CD4-positive, alpha-beta T cell (primary cell): ENCODE measurements at places on chromosomes 6 and 20.
A peak's percentile ranks its signal among the peaks of the same experiment; 100 is the strongest.

DNA sequence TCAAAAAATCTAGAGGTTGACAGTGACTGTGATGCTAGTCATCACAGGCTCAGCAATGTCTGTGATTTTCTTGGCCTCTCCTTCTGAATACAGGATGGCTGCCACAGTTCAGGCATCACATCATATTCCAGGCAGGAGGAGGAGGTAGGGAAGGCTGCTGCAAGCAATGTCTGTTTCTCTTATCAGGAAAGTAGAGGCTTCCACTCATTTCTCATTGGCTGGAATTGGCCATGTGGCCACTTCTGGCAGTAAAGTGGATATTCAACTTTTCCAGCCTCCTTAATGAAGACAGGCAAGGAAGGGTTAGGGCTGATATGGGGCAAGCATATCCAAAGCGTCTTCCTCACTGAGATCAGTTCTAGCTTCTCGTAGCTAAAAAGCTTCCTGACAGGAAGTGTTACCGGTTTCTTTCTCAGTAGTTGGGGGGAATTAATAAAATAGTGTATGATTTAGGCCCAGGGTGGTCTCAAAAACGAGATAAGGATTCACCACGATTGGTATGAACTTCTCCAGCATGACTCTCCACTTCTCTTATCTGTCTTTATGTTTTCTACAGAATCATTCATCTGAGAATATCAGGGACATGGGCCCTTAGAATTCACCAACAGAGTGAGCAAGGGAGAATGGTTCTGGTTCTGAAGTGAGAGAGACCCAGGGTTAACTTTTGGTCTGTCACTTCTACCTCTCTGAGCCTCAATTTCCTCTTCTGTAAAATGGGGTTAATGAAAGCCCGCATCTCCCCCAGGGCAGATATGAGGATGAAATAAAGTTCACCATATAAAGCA, 32.7 kb upstream of the PSMF1 start:
- no peak overlapping the region for H3K4me3 ChIP-seq
- no peaks in the 10 kb centered on the region for H3K36me3 ChIP-seq
- no peak for DNase-seq
- H3K4me1 ChIP-seq: no peaks in the 10 kb centered on the region
- no peak overlapping the region for H3K27ac ChIP-seq
- no peaks in the 10 kb centered on the region for H3K27me3 ChIP-seq

- no peak overlapping the region for H3K27ac ChIP-seq
- H3K36me3 ChIP-seq: peaks cover 19% of the 10 kb centered on the region
- H3K4me1 ChIP-seq: peaks cover 57% of the 10 kb centered on the region
- H3K4me3 ChIP-seq: no peak overlapping the region
- DNase-seq: no peak
Measured at GRCh38 chr6:53287336-53288225, 61.2 kb downstream of the ELOVL5 start.

DNA sequence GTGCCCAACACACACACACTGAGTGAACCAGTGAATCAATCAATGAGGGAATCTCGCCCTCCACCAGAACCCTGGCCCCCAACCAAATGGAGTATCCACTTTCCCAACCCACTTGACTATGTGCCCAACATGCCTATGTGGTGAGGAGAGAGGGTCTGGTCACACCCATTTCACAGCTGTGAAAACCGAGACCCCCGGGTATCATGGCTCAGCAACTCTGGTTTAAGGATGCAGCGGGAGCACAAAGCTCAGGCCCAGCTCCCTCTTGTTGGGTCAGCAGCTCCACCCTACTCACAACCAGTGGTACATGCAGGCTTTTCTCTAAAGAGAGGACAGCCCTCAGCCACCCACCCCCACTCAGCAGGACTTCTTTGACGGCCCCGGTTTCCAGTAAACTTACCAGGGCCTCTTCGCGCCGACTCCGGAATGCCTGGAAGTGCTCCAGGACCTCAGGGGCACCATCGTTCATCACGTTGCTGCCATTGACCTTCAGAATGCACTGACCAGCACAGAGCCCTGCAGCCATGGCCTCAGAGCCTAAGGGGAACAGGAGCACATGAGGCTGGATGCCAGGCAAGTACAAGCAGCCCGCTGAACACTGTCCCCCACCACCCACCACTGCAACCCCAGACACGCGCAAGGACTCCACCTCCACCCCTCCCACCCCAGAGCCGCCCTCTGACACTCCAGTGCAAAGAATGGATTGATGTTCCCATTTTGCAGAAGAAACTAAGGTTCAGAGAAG, 174.7 kb downstream of the PREX1 start:
- no peak overlapping the region for H3K27ac ChIP-seq
- H3K4me3 ChIP-seq: no peak overlapping the region
- no peaks in the 10 kb centered on the region for H3K27me3 ChIP-seq
- peaks cover 4% of the 10 kb centered on the region for H3K4me1 ChIP-seq
- DNase-seq: no peak

- no peaks in the 10 kb centered on the region for H3K36me3 ChIP-seq
- no peak overlapping the region for H3K4me3 ChIP-seq
- no peaks in the 10 kb centered on the region for H3K27me3 ChIP-seq
- no peak for DNase-seq
- H3K27ac ChIP-seq: no peak overlapping the region
Measured at GRCh38 chr6:126066053-126067048, 80.0 kb downstream of the TRMT11 start.

- no peak overlapping the region for H3K4me3 ChIP-seq
- H3K36me3 ChIP-seq: no peaks in the 10 kb centered on the region
- H3K27ac ChIP-seq: no peak overlapping the region
- DNase-seq: no peak
Measured at GRCh38 chr20:21272279-21272678, 30.9 kb upstream of the XRN2 start.

GRCh38 chr6:134195164-134195906, 122.6 kb downstream of the SGK1 start:
- no peak overlapping the region for H3K27ac ChIP-seq
- no peak for DNase-seq
- peaks cover 8% of the 10 kb centered on the region for H3K4me1 ChIP-seq
- no peaks in the 10 kb centered on the region for H3K27me3 ChIP-seq

DNA sequence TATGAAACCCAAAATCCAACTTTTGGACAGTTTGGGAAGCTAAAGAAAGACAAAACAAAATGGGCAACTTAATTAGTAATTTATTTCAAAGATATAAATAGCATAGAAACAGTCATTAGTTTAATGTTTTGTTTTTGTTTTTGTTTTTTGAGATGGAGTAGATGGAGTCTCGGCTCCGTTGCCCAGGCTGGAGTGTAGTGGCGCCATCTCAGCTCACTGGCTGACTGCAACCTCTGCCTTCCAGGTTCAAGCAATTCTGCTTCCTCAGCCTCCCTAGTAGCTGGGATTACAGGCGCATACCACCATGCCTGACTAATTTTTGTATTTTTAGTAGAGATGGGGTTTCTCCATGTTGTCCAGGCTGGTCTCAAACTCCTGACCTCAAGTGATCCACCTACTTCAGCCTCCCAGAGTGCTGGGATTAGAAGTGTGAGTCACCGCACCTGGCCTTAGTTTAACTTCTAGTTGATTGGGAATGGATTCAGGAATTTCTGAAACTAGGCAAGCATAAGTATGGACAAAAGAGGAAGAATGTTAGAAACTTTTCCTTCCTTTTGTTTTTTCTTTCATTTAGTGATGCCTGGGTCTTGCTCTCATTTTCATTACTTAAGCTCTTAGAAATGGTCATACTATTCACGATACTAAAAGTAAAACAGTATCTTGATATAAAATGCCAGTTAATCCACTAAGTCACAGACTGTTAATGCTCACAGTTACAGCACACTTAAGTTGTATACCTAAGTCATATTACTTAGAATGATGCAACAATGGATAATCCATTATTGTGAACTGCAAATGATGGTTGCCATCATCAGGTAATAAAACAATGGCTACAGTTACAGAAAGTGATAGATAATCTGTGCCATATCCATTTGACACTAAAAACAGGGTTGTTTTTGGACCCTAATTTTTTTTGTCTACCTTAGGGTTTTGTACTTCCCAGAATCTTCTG, 8.2 kb downstream of the SENP6 start:
- H3K4me1 ChIP-seq: peaks cover 42% of the 10 kb centered on the region
- no peaks in the 10 kb centered on the region for H3K27me3 ChIP-seq
- H3K4me3 ChIP-seq: no peak overlapping the region
- H3K27ac ChIP-seq: no peak overlapping the region
- H3K36me3 ChIP-seq: peaks cover 4% of the 10 kb centered on the region
- no peak for DNase-seq

- H3K27ac ChIP-seq: no peak overlapping the region
- no peak overlapping the region for H3K4me3 ChIP-seq
- DNase-seq: no peak
- H3K27me3 ChIP-seq: no peaks in the 10 kb centered on the region
- H3K36me3 ChIP-seq: no peaks in the 10 kb centered on the region
- H3K4me1 ChIP-seq: no peaks in the 10 kb centered on the region
Measured at GRCh38 chr6:44663860-44664634, 276.5 kb downstream of the CDC5L start.

- no peak overlapping the region for H3K27ac ChIP-seq
- peaks cover 24% of the 10 kb centered on the region for H3K4me1 ChIP-seq
- H3K36me3 ChIP-seq: no peaks in the 10 kb centered on the region
- no peak overlapping the region for H3K4me3 ChIP-seq
Measured at GRCh38 chr20:3667434-3668037, 4.3 kb upstream of the GFRA4 start.

DNA sequence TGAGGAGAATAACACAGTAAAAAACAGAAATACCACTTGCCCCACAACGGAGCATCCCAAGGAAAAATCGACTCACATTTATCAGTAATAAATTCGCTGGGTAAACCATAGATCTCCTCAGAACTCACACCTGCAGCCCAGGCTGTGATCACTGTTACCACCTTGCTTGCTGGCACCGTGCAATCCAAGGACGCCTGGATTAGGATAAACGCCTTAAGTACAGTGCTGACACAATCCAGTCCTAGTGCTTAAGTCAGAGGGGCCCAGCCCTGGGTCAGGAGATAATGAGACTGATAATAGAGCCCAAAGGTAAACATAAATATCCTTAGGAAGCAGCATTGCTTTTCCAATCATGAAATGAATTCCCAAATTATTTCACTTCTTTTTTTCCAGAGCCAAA, 62.5 kb downstream of the EPB41L2 start:
- no peak overlapping the region for H3K27ac ChIP-seq
- no peak for DNase-seq
- H3K27me3 ChIP-seq: no peaks in the 10 kb centered on the region

- no peaks in the 10 kb centered on the region for H3K36me3 ChIP-seq
- no peak overlapping the region for H3K27ac ChIP-seq
- H3K4me1 ChIP-seq: peaks cover 20% of the 10 kb centered on the region
- no peak overlapping the region for H3K4me3 ChIP-seq
- no peaks in the 10 kb centered on the region for H3K27me3 ChIP-seq
Measured at GRCh38 chr6:14655201-14656061, 537.9 kb downstream of the CD83 start.

- H3K4me1 ChIP-seq: no peaks in the 10 kb centered on the region
- H3K27ac ChIP-seq: no peak overlapping the region
- no peak for DNase-seq
- H3K27me3 ChIP-seq: no peaks in the 10 kb centered on the region
Measured at GRCh38 chr6:1136827-1137226, 175.1 kb upstream of the FOXQ1 start.

DNA sequence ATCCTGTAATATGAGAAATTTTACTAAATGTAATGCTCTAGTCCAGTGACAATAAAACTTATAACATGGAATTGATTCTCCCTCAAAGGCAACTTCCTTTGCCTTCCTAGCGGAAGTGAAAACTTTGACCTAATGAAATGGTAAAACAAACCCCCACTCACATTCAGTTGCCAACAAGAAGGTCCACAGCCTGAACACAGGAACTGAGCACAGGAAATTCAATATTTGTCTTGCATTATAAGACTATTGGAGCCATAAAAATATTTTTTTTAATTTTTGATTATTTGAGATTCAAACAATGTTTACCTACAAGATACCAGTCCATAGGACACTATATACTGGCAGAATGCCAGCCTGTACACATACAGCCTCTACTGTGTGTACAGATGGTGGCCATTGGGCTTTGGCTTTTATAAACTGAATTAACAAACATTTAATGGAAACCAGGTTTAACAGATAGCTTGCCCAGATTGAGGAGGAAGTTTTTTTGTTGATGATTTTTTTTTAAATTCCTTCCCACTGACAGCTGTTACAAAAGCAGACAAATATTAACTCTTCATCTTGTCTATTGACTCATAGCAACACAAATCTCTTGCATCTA, 481.5 kb upstream of the JAG1 start:
- no peak overlapping the region for H3K27ac ChIP-seq
- H3K27me3 ChIP-seq: no peaks in the 10 kb centered on the region
- no peaks in the 10 kb centered on the region for H3K36me3 ChIP-seq
- no peak for DNase-seq
- H3K4me1 ChIP-seq: no peaks in the 10 kb centered on the region

DNA sequence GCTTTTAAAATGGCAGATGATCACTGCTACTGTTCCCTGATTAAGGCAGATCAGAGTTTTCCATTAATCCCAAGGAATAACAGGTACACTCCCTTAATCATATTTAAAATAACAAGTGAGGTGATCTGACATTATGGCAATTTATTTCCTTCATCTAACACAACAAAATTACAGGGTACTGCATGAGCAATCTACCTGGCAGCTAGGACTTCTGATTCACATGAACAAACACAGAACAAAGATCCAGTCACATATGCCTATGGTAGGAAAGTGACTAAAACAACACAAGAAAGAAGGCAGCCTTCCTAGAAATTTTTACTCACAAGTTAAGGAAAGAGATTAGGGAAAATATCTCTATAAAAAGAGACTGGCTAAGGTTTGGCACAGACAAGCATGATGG, 33.2 kb downstream of the MAP7 start:
- no peak overlapping the region for H3K27ac ChIP-seq
- no peak for DNase-seq
- no peaks in the 10 kb centered on the region for H3K4me1 ChIP-seq
- H3K27me3 ChIP-seq: no peaks in the 10 kb centered on the region

DNA sequence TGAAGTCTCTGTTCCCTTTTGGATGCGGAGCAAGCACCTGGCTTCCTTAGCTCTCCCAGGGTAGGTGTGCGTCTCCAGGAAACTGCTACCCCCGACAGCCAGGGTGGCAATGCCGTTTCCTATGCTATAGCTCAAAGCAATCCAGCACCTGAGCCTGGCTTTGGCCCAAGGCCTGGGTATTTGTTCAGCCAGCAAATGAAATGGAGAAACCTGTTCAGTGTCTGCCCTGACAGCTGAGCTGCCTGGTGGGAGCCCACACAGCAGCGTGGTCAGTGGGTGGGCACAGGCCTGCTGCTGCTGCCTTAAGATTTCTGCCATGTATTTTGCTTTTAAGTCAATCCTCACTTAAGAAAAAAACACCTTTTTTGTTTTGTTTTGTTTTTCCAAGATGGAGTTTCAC, 13.7 kb downstream of the SPATA2 start:
- peaks cover 31% of the 10 kb centered on the region for H3K36me3 ChIP-seq
- H3K27ac ChIP-seq: no peak overlapping the region
- H3K4me3 ChIP-seq: no peak overlapping the region
- no peaks in the 10 kb centered on the region for H3K27me3 ChIP-seq

GRCh38 chr6:55578537-55579363, at the start of gene HMGCLL1:
HMGCLL1 (minus strand) TSS chr6:55579192; CDS start chr6:55579055, 137 bp downstream.
- H3K4me1 ChIP-seq: no peaks in the 10 kb centered on the region
- peak; percentile 5 for DNase-seq
- H3K27ac ChIP-seq: no peak within 1 kb of the TSS
- H3K4me3 ChIP-seq: no peak within 1 kb of the TSS
- no peaks in the 10 kb centered on the region for H3K36me3 ChIP-seq

GRCh38 chr20:47348539-47349142, 7.9 kb downstream of the ZMYND8 start:
- H3K27ac ChIP-seq: no peak overlapping the region
- peaks cover 48% of the 10 kb centered on the region for H3K36me3 ChIP-seq
- H3K4me1 ChIP-seq: peaks cover 54% of the 10 kb centered on the region
- H3K4me3 ChIP-seq: no peak overlapping the region
- H3K27me3 ChIP-seq: no peaks in the 10 kb centered on the region
- DNase-seq: no peak
